ENCODE measurements at places on chromosomes 1 and 21. TPM values are rescaled to one million over a fixed set of nuclear protein-coding genes. Genes with fewer than 3 reads are reported as not detected.

Gene CYP2J2
- 83.8 TPM for polyA plus RNA-seq

DNA sequence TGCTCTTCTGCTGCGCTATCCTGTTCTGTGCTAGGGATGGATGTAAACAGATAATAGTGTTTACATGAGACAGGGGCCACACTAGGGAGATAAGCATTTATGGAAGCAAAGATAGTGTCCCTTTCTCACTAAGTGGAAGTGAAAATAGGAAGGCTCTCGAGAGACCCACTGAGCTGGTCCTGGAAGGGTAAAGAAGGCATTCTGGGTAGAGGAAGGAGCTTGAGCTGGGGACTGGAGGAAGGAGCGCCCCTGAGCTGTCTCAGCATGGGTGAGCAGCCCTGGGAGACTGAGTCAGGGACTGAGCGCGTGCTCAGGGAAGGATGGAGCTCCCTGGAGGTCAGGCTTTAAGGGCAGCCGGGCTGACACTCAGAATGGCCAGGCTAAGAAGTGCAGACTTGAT lies 93.3 kb downstream of the IGSF21 start:
- DNase-seq: no peak

Gene OLIG1
- polyA plus RNA-seq: 0.20 TPM

Gene PLPPR4
- polyA plus RNA-seq: 10.6 TPM

DNA sequence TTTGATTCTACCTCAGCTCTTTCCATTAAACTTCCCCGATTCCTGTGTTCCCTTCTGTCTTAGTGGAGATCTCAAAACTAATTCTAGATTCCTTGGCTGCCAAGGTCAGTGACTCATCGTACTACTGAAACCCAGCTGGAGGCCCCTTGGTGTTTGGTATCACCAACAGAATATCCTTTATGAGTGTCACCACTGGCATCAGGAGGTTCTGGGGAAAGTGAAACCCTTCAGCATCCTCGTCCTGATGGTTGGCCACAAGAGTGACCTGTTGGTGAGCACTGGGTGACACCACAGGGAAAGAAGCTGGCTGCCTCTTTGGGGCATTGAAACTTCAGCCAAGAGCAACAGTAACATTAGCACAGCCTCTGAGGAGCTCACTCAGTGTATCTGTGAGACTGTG lies 9.6 kb downstream of the RAB42 start:
- DNase-seq: no peak

DNA sequence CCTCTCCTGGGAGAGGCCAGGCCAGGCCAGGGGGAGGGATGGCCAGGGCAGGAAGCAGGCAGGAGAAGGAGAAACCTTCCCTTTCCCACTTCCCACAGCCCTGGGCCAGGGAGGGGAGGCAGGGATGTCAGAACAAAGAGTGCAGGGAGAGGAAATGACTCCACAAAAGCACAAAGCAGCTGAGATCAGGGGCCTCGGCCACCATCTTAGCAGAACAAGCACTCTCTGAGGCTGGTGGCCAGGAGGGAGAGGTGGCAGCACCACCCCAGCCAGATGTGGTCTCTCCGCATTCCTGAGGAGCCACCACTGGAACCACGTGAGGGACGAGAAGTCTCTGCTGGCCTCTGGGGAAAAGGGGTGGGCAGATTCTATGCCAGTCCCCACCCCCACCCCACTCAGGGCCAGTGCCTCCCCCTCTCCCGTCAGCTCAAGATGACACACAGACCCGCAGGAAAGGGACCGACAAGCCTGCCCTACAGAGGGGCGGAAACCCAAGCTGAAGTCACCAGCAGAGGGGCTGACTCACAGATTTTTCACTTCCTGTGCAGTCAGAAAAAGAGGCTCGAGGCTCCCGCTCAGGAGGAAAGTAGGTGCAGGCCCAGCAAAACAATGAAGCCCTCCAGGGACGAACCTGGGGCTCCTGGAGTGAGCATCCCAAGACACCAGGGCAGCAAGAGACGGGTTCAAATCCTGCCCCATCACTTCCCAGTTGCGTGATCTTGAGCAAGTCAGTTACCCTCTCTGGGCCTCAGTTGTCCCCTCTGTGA lies 24.1 kb upstream of the ALDH4A1 start:
- DNase-seq: peak; percentile 66

Gene ZNF695
- polyA plus RNA-seq: 0.97 TPM

Gene KIF14
- 3.9 TPM for polyA plus RNA-seq

Data from muscle of back (tissue), 13 donors.